ENCODE measurements at places on chromosomes 13 and 19.

- DNase-seq: no peak
These were observed 8.4 kb upstream of the ZNF226 start for GRCh38 chr19:44156475-44156874.

DNA sequence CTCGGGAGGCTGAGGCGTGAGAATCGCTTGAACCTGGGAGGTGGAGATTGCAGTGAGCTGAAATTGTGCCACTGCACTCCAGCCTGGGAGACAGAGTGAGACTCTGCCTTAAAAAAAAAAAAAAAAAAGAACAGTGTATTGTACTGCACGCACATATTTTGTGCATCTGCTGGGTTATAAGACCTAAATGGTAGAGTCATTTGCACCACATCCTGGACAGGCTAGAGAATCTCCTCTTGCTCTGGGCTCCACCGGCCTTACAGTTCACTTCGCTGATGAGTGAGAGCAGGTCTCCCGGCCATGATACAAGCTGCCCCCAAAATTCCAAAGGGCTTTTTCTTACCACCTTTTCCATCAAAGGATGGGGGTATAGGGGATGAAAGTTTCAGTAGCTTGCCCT lies 7.2 kb upstream of the SAE1 start:
- DNase-seq: no peak

DNA sequence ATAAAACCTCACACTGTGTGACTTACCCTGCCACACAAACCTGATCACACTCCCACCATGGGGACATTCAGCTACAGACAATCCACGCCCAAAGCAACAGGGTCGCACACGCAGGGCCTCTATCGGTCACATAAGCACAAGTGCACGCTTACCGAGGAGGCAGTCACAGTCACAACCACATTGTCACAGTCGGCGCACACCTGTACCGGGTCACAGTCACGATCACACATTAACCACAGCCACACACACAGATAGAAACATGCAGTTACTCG lies 579 bp downstream of the ZNF566 start:
- DNase-seq: peak; percentile 3

GRCh38 chr19:2457394-2458037 lies 757 bp upstream of the LMNB2 start:
- DNase-seq: no peak

- DNase-seq: no peak
These were observed 29.4 kb downstream of the TBC1D4 start for GRCh38 chr13:75452564-75452963.

GRCh38 chr19:12791345-12792050 lies at the start of gene JUNB:
Gene JUNB (plus strand): TSS chr19:12791486. CDS start chr19:12791772, 286 bp downstream.
- DNase-seq: peak; percentile 97

- no peak for DNase-seq
These were observed 90.2 kb downstream of the RAB20 start for GRCh38 chr13:110471156-110471832.

GRCh38 chr13:106568299-106569003 lies 514 bp upstream of the ARGLU1 start:
- DNase-seq: no peak

- no peak for DNase-seq
These were observed 22.8 kb downstream of the PLIN4 start for GRCh38 chr19:4495471-4495870.

DNA sequence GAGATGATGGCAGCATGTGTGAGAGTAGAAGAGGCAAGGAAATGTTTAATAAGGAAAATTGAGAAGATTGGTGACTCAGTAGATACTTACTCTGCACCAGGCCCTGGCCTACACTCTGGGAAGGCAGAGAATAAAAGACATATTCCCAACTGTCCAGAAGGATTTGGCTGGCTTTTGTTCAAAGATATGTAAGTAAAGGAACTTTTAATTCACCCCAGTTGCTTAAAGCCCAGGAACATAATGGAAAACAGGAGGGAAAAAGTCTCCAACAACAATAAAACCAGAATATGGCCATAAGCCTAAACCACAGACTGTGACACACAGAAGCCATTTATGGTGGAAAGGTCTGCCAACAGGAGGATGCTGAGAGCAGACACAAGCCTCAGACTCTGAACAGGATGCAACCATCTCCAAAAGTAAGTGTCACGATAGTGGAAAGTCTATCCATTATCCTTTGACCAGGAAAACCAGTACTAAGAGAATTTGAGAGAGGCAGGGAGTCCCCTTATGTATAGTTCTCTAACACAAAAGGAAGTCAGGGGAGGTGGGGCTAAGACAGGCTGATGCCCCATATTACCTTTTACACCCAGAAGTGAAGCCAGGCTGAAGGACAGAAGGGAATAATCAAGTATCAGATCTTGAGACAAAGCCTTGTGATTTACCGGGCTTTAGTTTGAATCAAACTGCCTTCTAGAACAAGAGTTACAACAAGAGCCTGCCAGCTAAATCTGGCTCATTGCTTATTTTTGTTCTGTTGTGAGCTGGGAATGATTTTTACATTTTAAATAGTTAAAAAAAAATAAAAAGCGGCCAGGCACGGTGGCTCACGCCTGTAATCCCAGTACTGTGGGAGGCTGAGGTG lies 169.5 kb upstream of the STARD13 start:
- DNase-seq: peak; percentile 90

- no peak for DNase-seq
These were observed 345.8 kb downstream of the TBC1D4 start for GRCh38 chr13:75136151-75136550.

GRCh38 chr13:96779691-96780090 lies 214.6 kb downstream of the OXGR1 start:
- no peak for DNase-seq

DNA sequence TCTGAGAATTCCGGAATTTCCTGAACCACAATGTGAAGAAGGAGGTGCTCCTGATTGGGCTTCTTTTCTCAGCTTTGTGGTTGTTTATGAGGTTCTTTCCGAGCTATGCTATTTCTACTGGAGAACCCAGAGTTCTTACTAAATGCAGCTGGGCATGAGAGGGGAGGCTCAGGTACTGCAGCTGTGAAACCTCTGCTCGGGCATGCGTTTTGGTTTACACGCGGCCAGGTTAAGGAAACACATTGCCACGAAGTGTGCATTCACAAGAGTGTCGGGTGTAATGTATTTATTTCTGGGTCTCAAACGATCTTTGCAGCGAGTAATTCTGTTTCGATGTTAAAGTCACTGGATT lies 661 bp upstream of the MIR17HG start:
- DNase-seq: no peak

- DNase-seq: no peak
These were observed 33.7 kb downstream of the NFILZ start for GRCh38 chr19:8663920-8664670.

DNA sequence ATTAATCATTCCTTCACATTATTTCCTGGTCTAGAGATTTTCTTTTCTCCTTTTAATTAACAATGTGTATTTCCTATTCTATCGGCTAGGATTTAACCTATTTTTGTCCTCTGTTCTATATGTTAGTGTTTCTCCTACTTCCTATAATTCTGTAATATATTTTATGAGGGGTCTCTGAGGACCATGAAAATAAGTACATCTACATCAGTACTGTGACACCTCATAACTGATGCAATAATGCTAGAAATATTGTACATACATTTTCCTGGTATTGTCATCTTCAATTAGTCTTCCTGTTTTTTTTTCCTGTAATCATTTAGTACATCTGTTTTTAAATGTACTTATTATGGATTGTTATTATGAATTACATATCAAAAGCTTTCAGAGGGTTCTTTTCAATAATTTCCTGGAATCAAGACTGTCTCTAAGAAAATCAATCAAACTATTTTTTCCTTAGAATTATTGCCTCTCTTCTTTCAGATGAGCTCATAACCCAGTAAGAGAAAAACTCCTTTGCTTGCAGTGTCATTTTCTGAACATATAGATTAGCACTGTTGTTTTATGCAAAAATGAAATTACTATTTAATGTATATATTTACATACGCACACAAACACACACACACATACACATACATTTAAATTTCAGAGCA lies 1004.3 kb downstream of the SLITRK5 start:
- DNase-seq: no peak

DNA sequence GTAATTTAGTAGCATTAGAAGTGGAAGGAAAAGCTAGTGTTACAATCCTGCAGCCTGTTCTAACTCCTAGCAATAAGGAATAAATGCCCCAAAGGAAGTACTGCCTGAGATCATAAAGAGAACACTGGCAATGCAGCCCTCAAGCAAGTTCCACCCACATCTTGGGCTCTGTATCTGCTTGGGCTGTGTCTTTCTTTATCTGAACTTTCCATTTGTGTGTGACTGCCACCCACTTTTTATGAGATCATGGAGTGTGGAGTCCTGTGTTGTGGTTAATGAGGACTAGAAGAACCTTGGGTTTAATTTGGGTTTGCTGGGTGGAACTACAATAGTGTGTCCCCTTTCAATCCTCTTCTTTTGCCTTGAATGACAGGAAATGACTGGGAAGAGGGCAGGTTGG lies 38.2 kb downstream of the RFXAP start:
- DNase-seq: no peak

DNA sequence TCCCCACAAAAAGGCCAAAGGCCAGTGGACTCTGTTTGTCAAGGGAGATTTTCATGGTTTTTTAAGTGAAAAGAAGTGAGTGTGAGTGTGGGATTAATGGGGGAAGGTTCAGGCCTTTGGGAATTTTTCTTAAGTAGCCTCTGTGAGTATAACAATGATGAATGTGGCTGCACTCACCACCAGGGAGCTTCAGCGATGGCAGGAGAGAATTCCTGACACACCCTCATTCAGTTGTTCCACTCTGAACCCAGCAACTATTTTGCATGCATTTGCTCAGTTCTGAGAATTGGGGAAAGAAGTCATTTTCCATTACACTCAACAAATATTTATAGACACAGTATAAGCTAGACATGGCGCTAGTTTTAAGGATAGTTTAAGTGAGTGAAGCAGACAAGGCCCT lies 117.9 kb downstream of the CCNA1 start:
- DNase-seq: no peak

GRCh38 chr19:1076951-1077350 lies 10.0 kb downstream of the ARHGAP45 start:
- DNase-seq: no peak

DNA sequence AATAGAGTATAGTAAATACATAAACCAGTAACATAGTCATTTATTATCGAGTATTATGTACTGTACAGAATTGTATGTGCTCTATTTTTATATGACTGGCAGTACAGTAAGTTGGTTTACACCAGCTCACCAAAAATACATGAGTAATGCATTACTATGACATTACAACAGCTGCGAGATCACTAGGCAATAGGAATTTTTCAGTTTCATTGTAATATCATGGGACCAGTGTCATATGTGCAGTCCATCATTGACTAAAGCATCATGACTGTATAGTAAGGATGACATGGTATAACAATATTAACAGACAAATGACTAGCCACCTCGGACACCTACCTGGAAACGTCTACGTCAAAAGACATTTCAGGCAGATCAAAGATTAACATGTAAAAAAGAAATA lies 33.6 kb downstream of the ATP7B start:
- no peak for DNase-seq

- no peak for DNase-seq
These were observed 641 bp upstream of the GDF15 start for GRCh38 chr19:18385359-18385674.

DNA sequence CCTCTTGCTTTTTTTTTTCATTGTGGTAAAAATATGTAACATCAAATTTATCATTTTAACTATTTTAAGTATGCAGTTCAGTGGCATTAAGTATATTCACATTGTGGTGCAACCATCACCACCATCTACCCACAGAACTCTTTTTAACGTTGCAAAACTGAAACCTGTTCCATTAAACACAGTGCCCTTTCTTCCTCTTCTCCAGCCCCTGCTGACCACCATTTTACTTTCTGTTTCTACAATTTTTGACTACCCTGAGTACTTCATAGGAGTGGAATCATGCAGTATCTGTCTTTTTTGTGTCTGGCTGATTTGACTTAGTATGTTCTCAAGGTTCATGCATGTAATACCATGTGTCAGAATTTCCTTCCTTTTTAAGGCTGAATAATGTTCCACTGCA lies 153.1 kb downstream of the FGF9 start:
- DNase-seq: no peak

GRCh38 chr19:43700395-43701000 lies 15.4 kb upstream of the IRGC start:
- peak; percentile 75 for DNase-seq

DNA sequence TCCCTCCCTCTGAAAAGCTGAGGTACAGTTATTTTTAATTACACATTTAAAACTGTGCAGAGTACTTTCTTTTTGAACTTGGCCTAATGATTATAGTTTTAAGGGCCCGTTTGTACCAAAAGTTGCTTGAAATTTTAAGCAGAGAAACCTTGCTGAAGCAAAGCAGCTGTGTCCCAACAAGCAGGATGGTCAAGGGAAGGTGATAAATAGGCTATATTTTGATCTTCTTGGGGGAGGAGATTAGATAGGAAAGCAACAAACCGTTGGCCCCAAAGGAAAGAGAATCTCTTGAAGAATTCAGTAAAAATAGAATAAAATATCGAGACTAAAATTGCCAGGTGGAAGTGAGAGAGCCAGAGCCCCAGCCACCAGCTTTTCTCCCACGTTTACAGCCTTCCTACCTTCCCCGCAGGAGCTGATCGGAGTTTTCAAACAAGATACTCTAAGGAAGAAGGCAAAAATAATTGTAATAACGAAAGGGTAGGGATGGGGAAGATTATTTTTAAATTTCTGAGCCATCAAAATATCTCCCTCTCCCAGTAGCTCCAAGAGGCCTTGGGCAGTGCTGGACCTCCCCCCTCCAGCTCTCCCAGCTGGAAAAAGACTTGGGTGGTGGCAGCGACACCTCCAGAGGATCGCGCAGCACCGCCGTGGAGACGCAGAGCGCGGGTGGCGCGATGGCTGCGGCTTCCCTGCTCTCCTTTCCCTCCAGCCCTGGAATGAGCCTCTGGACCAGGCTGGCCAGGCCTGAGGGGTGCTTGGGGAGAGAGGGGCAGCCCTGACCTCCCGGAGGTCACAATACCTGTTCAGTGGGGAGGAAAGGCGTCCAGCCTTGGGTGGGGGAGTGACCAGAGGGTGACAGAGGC lies 5.8 kb downstream of the ZIC2 start:
- no peak for DNase-seq

- DNase-seq: peak; percentile 82
These were observed 6.6 kb downstream of the EML2 start for GRCh38 chr19:45632468-45633196.

GRCh38 chr13:49428041-49428763 lies 15.7 kb downstream of the CAB39L start:
- DNase-seq: no peak

GRCh38 chr19:392375-392970 lies 16.5 kb downstream of the C2CD4C start:
- DNase-seq: no peak

GRCh38 chr13:73598020-73598712 lies 536.0 kb downstream of the KLF12 start:
- peak; percentile 46 for DNase-seq

DNA sequence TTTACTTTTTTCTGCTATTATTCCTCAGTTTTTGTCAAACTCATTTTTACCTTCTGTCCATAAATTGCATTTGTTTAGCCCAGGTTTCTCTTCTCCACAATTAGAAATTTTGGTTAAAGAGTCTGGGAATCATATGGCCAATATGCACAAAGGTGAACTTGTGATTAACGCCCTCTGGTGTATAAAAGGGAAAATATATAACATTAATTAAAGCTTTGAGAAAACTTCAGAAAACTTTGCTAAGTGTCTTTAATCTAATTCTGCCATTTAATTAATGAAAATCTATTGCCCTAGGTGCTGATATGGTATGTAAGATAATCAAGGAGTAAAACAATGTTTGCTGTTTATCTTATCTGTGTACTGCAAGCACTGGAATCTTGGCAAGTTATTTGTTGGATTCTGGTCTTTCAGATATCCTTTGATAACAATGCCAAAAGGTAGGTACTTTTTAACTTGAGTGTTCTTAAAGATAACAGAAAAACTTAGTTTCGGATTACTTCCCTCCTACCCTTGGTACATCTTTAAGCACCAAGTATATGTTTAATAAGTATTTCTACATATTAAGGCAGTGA lies 402.6 kb downstream of the SUCLA2 start:
- no peak for DNase-seq

Data from fibroblast of skin of right quadriceps (primary cell).